ENCODE measurements at places on chromosomes 2 and 18.

- no peak for DNase-seq
Observed at GRCh38 chr2:10922307-10923007, 10.7 kb downstream of the KCNF1 start.

DNA sequence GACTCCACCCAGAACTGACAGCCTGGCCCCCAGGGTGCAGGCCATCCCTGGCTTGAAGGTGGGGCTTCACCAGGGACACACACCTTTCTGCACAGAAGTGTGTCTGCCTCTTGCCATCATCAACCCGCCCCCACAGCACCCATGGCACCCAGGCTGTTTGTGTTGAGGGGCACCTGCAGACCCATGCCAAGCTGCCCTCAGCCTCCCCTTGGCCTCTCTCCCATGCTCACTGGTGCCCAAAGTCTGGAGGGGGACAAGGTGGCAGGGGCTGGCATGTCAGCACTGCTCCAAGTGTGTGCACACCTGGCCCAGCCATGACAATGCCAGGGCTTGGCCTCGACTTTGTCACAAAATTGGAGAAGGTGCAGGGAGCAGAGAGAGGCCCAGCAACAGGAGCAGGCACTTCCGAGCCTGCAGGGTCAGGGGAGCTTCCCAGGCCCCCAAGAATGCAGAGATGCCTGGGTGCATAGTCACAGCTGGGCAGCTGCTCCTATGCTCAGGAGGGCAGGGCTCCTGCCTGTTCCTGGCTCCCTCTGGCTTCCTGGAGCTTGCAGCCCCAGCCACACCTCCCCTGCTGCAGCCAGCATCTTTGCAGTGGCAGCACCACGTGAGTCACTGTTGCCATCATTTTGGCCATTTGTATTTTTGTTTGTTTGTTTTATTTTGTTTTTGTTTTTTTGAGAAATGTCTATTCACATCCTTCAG lies 280.6 kb upstream of the UBE2E3 start:
- no peak for DNase-seq

- DNase-seq: no peak
Observed at GRCh38 chr2:233402789-233403188, 48.5 kb downstream of the DGKD start.

DNA sequence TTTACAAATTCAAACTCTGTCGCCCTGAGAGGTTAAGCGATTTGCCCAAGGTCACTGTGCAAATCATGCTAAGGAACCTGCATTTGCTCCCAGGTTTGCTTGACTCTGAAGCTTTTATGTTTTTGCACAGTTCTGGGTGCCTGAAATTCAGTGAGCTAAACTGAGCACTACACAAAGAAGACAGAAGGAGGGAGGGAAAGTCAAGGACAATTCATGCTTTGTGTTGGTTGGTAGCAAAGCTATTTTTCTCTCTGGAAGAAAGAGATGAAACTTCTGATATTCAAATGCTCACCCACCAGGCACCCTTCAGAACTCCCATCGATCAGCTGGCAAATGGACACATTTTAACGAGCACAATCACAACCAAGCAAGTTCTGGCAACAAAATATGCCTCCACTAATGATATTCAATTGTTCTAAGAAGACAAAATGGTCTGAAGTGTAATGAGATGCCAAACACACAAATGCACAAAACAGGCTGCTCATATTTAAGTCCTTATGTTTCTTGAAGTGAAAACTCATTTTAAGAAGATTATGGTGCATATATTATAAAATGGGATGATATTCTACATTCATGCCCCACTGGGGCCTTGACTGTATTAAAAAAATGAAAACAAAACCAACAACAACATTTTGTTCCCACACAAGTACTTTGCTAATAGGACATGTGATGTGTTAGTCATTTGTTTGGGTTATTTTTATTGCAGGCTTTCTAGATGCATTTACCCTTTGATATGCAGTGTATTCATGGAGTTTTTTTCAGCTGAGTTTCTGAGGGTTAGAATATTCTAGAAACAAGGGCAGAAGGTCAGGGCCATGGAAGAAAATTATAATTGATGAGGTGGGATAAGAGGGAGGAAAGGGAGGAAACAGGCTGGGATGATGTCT lies 445.6 kb upstream of the CELF4 start:
- DNase-seq: no peak

GRCh38 chr2:24885221-24886125 lies 34.6 kb downstream of the ADCY3 start:
- DNase-seq: no peak

DNA sequence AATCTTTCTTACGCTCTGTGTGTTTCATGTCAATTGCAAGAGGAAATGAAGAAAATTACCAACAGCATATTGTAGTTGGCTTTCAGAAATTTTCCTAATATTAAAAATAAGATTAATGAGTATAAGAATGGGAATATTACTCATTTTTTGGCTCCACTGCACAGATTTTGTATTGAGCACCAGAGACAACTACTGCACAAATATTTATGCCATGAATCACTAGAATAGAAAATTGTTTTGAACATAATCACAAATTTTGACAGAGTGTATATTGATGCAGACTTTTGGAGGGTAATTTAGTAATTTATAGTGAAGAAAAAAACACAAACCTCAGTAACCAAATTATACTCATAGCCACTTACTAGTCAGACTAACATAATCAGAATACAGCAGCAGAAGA lies 118.3 kb downstream of the DOK6 start:
- no peak for DNase-seq

DNA sequence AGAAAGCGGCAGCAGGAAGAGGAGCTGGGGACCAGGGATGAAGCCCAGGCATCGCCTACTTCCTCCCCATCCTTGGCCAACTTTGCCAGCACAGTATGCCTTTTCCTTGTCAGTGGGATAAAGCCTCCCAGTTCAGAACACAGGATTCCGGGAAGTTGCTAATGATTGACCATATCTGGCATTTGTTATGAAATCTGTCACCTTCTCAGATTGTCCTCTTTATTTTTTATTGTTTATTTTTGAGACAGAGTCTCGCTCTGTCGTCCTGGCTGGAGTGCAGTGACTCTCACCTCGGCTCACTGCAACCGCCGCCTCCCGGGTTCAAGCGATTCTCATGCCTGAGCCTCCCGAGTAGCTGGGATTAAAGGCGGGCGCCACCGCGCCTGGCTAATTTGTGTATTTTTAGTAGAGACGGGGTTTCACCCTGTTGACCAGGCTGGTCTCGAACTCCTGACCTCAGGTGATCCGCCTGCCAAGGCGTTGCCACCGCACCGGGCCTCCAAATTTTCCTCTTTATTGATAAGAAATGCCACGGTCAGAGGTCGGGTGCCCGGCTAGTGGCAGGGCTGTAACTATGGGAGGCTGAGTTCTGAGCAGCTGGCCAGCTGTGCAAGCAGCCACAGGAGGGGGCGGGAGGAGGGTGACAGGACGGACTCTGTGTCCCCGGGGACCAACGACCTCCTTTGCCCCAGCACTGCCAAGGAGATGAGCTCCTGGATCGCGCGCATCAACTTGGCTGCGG lies 24.4 kb downstream of the PSD4 start:
- no peak for DNase-seq

- no peak for DNase-seq
Observed at GRCh38 chr2:152175012-152175367, 573 bp downstream of the STAM2 start.

GRCh38 chr18:31760695-31761094 lies at the start of gene SLC25A52:
SLC25A52 (minus strand) TSS chr18:31760880; CDS start chr18:31760661, 219 bp downstream.
- no peak for DNase-seq

DNA sequence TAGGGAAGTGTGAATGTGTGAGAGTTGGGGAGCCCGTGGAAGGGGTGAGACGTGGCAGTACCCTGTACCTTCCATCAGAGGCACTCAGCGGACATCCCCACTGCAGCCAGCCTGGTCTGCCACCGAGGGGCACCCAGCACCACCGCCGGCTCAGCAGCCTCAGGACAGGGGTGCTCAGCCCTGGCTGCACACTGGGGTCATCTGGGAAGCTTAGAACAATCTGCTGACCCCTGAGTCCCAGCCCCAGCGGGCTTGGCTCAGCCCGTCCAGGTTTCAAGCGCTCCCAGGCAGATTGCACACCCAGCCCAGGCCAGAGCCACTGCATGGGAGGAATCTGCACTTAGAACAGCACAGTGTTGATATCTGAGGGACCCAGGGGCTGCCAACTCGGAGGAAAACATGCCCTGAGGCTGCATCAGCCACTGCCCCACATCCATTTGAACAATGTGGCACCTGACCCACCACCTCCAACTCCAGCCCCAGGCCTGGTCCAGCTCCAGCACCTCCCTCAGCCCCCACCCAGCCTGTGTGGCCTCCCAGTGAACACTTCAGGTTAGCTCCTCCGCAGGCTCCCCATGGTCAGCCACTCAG lies 147.1 kb upstream of the OTOS start:
- DNase-seq: no peak

GRCh38 chr2:170255137-170255536 lies 77.2 kb downstream of the MYO3B start:
- DNase-seq: no peak

DNA sequence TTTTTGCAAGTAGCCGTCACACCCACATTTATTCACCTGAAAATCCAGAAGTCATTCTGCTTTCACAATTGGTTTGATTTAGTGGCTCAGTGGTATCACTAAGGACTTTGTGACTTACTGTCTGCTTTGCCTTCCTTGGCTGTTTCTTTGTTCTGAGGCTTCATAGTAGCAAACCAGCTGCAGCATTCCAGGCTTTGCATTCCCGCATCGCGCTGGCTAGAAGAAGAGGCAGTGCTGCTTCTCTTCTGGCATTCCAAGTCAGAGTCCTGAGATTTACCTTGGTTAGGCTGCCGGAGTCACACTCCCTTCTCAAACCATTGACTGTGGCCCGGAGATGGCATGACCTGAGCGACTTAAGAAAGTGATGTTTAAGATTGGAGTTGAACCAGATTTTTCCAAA lies 35.1 kb downstream of the MYO1B start:
- DNase-seq: no peak

DNA sequence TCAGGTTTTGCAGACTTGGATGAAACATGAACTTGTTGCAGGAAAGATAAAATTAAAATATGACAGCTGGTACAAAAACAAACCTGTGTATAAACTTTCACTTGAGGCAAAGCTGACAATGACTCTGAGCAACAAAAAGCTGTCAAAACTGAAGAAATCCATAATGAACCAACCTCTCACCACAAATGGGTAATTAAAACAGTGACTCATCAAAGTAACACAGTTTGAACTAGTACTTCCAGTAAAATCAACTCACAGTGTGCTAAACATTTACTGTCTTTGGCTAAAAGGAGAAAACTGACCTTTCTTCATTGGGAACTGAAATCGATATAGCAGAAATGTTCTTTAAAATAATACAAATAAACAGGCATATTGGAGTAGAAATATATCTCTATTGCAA lies 209.7 kb downstream of the WDPCP start:
- no peak for DNase-seq

- DNase-seq: no peak
Observed at GRCh38 chr2:120262761-120263428, 10.2 kb downstream of the RALB start.

- no peak for DNase-seq
Observed at GRCh38 chr2:40199771-40200170, 252.1 kb downstream of the SLC8A1 start.

GRCh38 chr2:221716426-221717303 lies 144.6 kb upstream of the EPHA4 start:
- no peak for DNase-seq

GRCh38 chr18:74416124-74416523 lies 41.0 kb downstream of the DIPK1C start:
- no peak for DNase-seq

- no peak for DNase-seq
Observed at GRCh38 chr2:27798948-27799645, 27.6 kb downstream of the MRPL33 start.

DNA sequence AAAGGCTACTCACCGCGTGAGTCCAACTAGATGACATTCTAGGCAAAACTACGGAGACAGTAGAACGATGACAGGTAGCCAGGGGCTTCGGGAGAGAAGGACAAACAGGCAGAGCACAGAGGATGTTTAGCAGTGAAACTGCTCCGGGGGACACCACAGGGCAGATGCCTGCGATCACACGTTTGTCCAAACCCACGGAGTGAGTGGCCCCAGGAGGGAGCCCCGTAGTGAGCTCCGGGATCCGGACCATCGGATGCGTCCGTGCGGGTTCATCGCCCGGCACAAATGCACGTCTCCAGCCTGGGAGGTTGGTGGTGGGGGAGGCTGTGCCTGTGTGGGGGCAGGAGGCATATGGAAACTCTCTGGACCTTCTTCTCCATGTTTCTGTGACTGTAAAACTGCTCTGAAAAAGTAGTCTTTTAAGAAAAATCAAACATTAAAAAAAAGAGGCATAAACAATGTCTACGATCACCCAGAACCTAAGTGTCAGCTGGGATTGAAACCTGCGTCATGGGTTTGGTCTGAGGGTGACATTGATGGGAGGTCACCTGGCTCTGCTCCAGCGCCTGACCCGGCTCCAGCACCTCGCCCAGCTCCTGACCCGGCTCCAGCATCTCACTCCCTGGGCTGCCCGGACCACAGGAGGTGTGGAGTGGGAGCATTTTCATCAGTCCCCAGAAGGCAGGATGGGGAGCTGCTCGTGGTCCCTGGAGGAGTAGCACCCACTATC lies 83.0 kb upstream of the CTDP1 start:
- no peak for DNase-seq

- DNase-seq: no peak
Observed at GRCh38 chr18:11327391-11328009, 178.1 kb upstream of the PIEZO2 start.

- no peak for DNase-seq
Observed at GRCh38 chr18:26085056-26085455, 5.4 kb downstream of the SS18 start.

DNA sequence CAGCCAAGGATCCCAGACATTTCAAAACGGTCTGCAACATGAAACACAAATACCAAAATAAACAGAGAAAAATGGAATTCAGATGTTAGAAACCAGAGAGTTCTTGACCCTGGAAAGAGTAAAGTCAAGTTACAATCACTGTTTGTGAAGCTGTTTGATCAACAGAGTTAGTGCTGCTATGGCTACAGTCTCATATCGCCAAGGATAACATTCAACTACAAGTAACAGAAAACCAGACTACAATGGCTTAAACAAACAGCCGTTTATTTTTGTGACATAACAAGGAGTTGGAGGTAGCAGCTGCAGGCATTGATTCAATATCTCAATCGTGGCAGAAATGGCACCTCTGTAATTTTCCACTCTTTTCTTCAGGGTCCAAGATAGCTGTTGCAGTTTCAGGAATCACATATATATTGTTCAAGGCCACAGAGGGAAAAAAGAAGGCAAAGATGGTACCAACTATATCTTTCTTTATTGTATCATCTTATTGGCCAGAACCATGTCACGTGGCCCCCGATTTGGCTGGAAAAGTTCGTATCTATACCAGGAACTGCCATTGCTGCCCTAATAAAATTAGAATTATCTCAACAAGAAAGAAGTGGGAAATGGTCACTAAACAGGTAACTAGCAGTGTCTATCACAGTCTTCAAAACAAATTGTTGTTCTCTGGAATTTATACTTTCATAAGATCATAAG lies 17.7 kb upstream of the HNRNPLL start:
- no peak for DNase-seq

DNA sequence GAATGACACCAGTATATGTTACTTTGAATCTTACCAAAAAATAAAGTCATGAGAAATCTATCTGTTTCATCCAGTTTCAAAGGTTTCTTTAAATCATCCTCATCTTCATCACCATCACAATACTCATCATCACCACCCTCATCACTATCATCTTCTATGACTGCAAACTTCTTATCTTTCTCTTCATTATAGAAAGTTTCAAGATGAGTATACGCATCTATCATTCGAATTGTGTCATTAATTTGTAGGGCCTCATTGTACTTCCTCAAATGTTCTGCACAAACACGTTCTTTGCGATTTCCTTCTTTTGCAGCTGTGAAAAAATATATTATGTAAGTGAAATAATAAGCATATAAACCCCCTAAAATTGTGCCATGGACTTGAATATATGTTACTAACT lies 34.1 kb upstream of the FAP start:
- no peak for DNase-seq
